ENCODE measurements at places on chromosomes 7 and 10. TPM values are rescaled to one million over a fixed set of nuclear protein-coding genes. Genes with fewer than 3 reads are reported as not detected.

Gene NUTM2A
- total RNA-seq: 0.18 TPM

Gene SNX13
- 33.9 TPM for total RNA-seq

Gene ACBD5
- total RNA-seq: 10.7 TPM

Gene SPRN
- total RNA-seq: not detected

Gene CPN1
- total RNA-seq: not detected

Gene LIPJ
- not detected for total RNA-seq

Gene FOXP2
- total RNA-seq: not detected

Gene IMMP2L
- 8.6 TPM for total RNA-seq

Gene WDR37
- total RNA-seq: 7.1 TPM

Gene NAT16
- total RNA-seq: not detected

Gene HOXA4
- 2.3 TPM for total RNA-seq

Gene FMC1
- 12.2 TPM for total RNA-seq

Gene EMX2
- not detected for total RNA-seq

Gene GIMAP7
- not detected for total RNA-seq

Gene TMEM176A
- total RNA-seq: not detected

Gene ADAM22
- 5.9 TPM for total RNA-seq

Gene SEC31B
- total RNA-seq: 1.6 TPM

Gene MYL10
- total RNA-seq: 0.69 TPM

Gene NKX1-2
- 0.86 TPM for total RNA-seq

Gene HSPA14
- total RNA-seq: 17.5 TPM

Gene ITGA8
- not detected for total RNA-seq

Gene TMEM273
- total RNA-seq: not detected

Gene SUN3
- not detected for total RNA-seq

Gene HEPACAM2
- not detected for total RNA-seq

Gene ACHE
- total RNA-seq: 1.3 TPM

Gene ZC3HAV1L
- total RNA-seq: 8.7 TPM

Gene KEL
- not detected for total RNA-seq

Gene ADGRA1
- total RNA-seq: not detected

Gene CDK1
- total RNA-seq: 166 TPM

Gene NACAD
- total RNA-seq: 0.12 TPM

Gene PGAM2
- total RNA-seq: 0.35 TPM

Gene SPDYE9
- not detected for total RNA-seq

Gene GOT1
- total RNA-seq: 27.4 TPM

Gene CYP2E1
- 3.3 TPM for total RNA-seq

Gene ACSM6
- not detected for total RNA-seq

Gene MSMB
- not detected for total RNA-seq

Gene ABCB4
- total RNA-seq: not detected

Gene MGAM2
- total RNA-seq: not detected

Gene CALML3
- not detected for total RNA-seq

Gene PILRA
- 0.92 TPM for total RNA-seq

Gene SVOPL
- not detected for total RNA-seq

Gene C10orf67
- 0.15 TPM for total RNA-seq

Gene PALD1
- total RNA-seq: 0.80 TPM

Gene TACC2
- 27.9 TPM for total RNA-seq

Gene KCP
- total RNA-seq: 3.4 TPM

Gene SLC26A5
- total RNA-seq: 0.86 TPM

Gene OR2A42
- total RNA-seq: not detected

Gene HYAL4
- 0.98 TPM for total RNA-seq

Gene CYP3A4
- not detected for total RNA-seq

Gene PCLO
- total RNA-seq: 7.5 TPM

Gene PAOX
- total RNA-seq: 3.7 TPM

Gene OPALIN
- total RNA-seq: not detected

Gene AGBL3
- total RNA-seq: 2.5 TPM

Gene OIT3
- not detected for total RNA-seq

Gene DNA2
- 29.5 TPM for total RNA-seq

Gene SERPINE1
- 46.1 TPM for total RNA-seq

Gene PON1
- total RNA-seq: not detected

Gene ATP6V0E2
- 78.2 TPM for total RNA-seq

Data from PC-3 (cell line).